ENCODE measurements at places on chromosomes 6 and 20. TPM values are rescaled to one million over a fixed set of nuclear protein-coding genes. Genes with fewer than 3 reads are reported as not detected.

PNLDC1 gene
- not detected for total RNA-seq

GRCh38 chr20:63876489-63877036, 11.5 kb downstream of the TPD52L2 start:
- no peak for DNase-seq
- H3K36me3 ChIP-seq: peaks cover 50% of the 10 kb centered on the region
- no peaks in the 10 kb centered on the region for H3K4me1 ChIP-seq
- no peaks in the 10 kb centered on the region for H3K27me3 ChIP-seq
- H3K4me3 ChIP-seq: no peak overlapping the region

- H3K27me3 ChIP-seq: no peaks in the 10 kb centered on the region
- no peak overlapping the region for H3K4me3 ChIP-seq
- peaks cover 4% of the 10 kb centered on the region for H3K36me3 ChIP-seq
These were observed 40.4 kb downstream of the TRAM2 start for GRCh38 chr6:52536424-52536916.

- DNase-seq: no peak
- H3K4me3 ChIP-seq: no peak overlapping the region
- H3K27ac ChIP-seq: no peak overlapping the region
- no peaks in the 10 kb centered on the region for H3K4me1 ChIP-seq
- H3K27me3 ChIP-seq: no peaks in the 10 kb centered on the region
These were observed 56.5 kb downstream of the MOXD1 start for GRCh38 chr6:132344811-132345210.

All from natural killer cell (primary cell).